IPS DF 19.7 (cell line): ENCODE measurements at places on chromosomes 5 and 9.

- no peak for DNase-seq
Observed at GRCh38 chr9:36438536-36439236, 38.6 kb upstream of the RNF38 start.

DNA sequence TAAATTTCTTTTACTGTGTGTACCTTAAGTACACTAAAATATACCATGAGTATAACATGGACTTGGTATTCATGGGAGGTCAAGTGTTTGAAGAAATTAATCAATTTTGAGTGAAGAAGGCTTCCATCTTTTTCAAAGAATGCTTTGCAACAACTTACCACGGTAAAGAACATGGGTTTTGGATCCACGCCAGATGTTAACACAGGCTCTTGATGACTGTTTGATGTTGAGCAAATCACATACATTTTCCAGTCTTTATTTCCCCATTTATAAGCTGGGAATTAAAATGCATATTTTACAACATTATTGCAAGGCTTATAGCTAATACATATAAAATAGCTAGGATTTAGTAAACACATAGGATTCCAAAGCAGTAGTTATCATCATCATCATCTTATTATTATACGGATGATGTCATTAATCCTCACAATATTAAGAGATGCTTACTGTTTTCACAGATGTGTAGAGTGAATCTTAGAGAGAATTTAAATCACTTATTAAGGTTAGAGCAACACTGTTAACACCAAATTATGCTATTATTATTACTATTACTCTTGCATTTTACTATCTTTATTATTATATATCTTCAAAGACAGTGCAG, 362.0 kb downstream of the PRELID2 start:
- DNase-seq = no peak

GRCh38 chr9:33340186-33340585, 49.9 kb downstream of the NFX1 start:
- no peak for DNase-seq

DNA sequence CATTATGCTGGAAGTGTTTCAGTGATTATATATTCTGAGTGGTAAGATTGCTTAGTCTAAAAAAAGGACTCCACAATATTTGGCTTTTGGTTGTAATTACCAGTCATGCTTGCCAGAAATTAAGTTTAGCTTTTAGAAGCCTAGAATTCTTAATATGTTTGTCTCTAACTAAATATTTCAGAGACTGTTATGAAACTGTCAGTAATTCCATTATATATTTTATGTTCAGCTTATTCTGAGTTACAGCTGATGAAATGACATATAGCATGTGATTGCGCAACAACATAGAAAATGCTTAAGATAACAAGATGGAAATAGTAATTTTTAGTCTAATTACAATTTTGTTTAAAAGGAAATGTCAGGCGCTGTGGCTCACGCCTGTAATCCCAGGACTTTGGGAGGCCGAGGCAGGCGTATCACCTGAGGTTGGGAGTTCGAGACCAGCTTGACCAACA, 44.2 kb downstream of the KIAA1958 start:
- DNase-seq = no peak

DNA sequence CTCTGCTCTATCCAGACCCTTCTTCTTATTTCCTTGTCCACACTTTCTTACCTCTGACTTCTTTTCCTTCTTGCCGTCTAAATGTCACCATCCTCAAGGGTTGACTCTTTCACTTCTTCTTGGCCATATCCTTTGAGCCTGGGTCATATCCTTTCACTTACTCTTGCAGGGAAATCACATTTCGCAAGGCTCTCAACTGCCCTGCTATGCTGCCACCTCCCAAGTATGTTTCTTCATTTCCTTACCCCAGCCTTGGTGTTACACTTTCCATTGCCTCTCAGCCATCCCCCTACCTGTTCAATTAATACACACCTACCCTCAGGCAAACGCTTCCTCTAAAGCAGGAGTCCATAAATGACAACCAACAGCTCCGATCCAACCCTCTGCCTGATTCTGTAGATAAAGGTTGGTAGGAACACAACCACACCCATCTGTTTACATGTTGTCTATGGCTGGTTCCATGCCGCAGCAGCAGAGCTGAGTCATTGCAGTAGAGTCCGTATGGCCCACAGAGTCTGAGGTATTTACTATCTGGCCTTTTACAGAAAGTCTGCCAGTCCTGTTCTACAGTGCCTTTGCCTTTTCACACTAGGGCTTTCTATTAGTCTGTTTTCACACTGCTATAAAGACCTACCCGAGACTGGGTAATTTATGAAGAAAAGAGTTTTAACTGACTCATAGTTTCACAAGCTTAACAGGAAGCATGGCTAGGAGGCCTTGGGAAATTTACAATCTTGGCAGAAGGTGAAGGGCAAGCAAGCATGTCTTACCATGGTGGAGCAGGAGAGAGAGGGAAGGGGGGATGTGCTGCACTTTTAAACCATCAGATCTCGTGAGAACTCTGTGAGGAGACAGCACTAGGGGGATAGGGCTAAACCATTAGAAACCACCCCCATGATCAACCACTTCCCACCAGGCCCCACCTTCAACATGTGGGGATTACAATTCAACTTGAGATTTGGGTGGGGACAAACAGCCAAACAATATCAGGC, 97.9 kb downstream of the SV2C start:
- DNase-seq = no peak
